Activated CD4-positive, alpha-beta T cell treated with anti-CD3 and anti-CD28 coated beads, Interleukin-2, Interleukin-4, amounts not matched to agents 100 ng/mL and 50 ng/mL, durations not matched to agents 16 hours and 8 hours (primary cell): ENCODE measurements at places on chromosomes 6 and 20.

DNA sequence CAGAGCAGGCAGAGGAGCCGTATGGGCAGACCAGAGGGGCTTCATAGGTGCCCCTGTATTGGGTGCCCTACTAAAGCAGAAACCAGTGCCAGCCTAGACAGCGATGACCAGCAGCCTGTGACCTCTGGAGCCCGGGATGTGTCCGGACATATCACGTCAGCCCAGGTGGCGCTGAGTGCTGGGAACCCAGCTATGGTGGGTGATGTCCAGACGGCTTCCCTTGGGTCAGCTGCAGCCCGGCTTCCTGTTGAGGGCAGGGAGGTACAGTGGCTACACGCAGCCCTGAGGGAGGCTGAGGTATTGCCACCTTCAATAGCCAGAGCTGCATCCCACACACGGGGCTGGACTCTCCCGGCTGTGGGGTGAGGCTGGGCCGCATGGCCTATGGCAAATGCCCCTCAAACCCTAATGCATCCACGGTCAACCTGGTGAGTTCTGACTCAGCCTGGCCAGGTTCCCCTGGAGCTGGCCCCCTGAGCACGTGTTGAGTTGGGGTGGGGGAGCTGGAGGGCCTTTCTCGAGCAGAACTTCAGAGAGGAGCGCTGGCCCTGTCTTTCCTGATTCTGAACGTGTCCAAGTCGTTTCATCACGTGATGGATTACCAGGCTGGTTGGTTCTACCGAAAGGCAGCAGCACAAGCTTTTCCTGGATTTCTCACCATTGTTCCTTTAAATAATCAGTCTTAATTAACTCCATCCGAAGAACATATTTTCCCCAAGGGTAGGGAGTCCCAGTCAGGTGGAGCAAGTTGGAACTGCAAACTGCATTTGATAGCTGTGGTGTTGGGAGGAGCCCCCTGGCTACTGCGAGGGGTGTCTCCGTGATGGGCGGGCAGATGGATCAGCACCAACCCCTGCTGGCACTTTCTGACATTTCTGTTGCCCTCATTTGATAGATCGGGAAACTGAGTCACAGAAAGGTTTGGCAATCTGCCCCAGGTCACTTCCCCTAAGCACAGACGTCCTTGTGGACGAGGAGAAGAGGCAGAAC is 7.1 kb upstream of the MYT1 start:
- no peak for DNase-seq

- DNase-seq: no peak
These were observed 10.1 kb downstream of the MAP7 start for GRCh38 chr6:136539967-136540652.

DNA sequence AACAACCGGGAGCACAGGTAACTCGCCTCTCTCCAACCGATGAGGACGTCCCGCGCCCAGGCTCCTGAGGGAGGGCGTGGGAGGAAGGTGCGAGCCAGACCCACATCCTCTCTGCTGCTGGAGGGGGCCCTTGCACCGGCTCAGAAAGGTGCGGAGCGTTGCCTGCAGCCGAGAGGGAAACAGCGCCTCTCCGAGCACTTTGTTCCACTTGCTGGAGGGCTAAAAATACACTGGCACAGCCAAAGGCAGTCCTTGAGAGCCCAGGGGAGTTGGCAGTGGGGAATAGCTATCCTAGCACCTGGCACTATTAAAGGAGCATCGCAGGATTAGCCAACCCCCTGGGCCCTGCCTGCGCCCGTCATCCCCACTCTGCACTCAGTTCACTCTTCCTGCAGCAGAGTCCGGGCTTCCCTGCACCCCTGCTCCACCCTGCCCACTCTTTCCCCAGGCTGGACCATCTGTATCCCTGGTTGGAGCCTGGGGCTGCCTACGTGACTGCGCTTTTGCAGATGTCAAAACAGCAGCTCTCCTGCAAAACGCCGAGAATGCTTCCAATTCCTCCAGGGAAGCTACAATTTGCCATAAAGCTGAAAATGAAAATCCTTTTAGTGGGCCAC is 108.9 kb downstream of the SNX5 start:
- DNase-seq: no peak

DNA sequence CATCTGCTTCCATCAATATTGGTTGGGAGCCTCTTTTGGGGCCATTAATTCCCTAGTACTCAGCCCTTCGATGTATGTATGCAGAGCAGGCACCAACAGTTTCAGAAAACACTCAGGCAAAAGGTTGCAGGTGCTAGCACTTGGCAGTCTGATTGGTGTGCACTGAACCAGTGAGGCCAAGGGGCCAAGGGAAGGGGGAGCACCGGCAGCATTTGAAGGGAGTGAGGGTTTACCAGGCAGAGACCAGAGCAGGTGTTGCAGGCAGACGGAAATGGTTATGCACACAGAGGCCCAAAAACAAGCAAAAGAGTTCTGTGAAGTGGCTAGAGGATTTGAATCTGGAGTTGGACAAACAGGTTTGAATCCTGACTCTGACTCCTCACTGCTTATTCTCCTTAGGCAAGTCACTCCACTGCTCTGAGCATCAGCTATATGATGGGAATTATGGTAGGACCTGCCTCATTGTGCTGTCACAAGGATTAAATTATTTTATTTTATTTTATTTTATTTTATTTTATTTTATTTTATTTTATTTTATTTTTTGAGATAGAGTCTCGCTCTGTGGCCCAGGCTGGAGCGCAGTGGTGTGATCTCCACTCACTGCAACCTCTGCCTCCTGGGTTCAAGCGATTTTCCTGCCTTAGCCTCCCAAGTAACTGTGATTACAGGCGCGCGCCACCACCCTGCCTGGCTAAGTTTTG is 58.1 kb upstream of the SHLD1 start:
- DNase-seq: no peak

DNA sequence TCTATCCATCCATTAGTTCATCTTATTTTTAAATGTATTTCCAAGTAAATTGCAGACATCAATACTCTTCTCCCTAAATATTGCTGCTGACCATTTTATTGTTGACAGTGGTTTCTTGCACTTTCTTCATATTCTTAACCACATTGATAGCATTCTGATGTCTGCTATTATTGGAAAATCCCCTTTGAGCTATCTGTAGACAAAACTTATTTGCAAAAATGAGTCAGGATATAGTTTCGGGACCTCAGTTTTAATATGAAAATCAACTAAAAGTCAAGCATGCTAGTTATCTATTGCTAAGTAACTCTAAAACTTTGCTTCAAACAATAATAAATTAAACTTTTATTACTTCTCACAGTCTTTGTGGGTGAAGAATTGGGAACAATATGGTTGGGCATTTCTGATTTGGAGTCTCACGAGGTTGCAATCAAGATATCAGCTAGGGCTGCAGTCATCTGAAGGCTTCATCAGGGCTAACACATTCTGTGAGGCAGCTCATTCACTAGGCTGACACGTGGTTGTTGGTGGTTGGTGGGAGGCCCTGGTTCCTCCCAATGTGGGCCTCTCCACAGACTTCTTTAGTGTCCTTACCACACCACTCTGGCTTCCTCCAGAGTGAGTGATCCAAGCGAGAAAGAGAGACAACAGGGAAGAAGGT is 32.7 kb downstream of the CD109 start:
- peak; percentile 87 for DNase-seq

GRCh38 chr6:14921878-14922671 is 323.8 kb upstream of the JARID2 start:
- no peak for DNase-seq

DNA sequence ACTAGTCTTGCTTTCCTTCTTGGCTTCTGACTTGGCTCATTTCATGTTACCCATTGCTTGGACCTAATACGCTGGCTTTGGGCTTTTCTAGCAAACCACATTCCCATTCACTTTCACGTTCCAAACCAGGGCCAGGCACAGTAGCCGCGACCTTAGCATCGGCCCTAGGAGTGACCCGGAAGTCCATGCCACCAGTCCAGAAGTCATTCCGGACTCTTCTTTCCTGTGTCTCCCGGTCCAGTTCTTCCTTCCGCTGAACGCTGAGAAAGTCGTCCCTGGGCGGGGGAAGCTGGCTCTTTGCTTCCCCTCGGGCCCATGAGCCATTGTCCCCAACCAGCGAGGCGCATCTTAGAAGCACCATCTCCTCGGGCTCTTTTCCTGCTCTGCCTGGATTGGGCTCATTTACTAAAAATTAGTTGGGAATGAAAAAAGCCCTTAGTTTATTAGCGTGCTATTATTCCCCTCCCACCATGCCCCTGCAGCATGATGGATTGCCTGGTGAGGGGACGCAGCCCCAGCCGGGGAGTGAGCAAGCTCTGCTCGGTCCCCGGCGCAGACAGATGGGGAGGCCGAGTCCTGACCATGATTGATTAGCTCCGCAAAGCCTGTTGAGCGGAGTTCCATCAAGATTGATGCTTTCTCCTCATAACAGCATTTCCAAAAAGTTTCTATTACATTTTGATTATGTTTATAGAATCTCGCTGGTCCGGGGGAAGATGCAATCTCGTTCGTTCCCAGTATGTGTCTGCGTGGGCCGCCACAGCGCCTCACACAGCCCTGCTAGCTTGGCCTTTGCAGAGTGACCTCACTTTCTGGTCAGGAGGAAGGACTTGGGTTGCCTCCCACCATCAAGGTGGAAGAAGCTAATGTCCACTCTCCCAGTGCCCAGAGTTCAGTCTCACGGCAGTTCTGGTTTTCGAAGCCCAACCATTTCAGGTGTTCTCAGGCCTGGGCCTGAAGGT is 115.1 kb upstream of the TOP1 start:
- no peak for DNase-seq

- no peak for DNase-seq
These were observed 97.5 kb downstream of the ZMYND8 start for GRCh38 chr20:47258745-47259695.

DNA sequence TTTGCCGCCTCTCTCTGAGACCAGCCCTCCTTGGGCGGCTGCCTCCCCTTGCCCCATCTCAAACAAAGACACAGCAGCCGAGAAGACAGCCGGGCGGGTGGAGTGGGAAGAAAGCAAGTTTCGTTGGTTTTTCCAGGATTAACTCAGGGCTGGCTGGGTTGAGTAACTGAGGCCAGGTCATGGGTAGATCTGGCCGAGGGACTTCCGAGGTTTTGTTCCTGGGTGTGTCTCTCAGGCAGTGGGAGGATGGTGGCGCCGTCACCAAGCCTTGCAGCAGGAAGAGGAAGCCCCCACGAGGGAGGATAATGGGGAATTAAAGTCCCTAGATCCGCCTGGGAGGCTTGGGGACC is 167.2 kb downstream of the TTLL2 start:
- DNase-seq: no peak

- no peak for DNase-seq
These were observed 6.0 kb downstream of the PCK1 start for GRCh38 chr20:57566803-57567459.

DNA sequence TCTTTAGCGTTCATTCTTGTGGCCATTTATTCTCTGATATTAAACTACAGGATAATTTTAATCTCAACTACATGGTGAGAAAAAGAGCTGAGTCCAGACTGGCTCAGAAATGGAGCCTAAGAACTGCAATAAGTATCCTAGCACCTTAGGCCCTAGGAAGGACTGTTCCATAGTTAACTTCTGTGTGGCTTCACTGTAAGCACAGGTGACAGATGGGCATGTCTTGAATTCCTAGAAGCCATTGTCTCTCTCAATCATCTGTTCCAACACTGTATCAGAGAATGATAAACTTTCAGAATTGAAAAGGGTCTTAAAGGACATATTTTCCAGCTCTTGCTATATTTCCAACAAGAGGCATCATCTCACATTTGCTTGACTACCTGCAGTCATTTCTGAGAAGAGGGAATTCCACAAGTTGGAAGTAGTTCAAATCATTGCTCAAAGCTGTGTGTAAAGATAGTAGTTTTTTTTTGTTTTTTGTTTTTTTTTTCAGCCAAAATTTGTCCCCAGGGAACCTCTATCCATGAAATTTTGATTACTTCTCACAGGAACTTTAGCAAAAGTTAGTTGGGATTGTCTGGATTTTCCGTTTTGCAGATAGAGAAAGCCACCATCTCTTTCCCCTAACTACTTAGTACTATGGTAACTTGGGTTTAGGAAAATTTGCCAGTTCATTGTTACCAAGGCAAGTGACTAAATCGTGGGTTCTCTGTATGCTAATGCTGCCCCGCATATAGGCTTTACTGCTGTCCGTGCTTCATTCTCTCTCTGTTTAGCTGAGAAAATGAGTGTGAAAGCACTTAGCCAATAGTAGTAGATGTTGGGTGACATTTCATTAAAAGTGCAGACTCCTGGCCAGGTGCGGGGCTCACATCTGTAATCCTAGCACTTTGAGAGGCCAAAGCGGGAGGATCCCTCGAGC is 47.2 kb downstream of the KCNS1 start:
- no peak for DNase-seq

- no peak for DNase-seq
These were observed 98.8 kb downstream of the LAMA2 start for GRCh38 chr6:128981716-128982115.

DNA sequence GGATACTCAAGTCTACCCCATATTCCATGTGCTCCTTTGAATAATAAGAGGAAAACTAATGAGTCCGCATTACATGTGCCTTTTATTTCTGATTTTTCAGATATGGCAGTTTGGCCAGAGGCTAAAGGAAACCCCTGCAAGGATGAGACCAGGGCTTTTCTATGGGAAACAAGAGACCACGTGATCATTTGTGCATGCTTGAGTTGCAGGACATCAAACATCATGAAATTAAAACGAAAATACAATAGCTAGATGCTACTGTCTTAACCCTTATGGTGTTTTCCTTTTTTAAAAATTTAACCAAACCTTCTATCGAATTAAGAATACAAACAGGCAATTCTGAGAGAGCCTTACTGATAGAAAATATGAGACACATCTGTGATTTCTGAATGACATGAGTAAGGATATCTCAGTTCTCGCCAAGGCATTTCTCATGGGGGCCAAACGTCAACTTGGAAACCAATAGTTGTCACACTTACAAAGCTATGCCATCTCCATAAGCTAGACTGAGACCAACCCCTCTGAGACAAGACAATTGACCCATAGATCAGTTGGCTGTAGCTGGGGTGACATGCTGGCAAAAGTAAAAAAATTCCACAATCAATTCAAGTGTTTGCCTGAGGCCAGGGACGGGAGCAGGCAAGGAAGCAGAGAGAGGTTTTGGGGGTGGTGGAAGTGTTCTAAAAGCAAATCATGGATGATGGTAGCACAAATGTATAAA is 52.8 kb downstream of the RIPOR2 start:
- no peak for DNase-seq

DNA sequence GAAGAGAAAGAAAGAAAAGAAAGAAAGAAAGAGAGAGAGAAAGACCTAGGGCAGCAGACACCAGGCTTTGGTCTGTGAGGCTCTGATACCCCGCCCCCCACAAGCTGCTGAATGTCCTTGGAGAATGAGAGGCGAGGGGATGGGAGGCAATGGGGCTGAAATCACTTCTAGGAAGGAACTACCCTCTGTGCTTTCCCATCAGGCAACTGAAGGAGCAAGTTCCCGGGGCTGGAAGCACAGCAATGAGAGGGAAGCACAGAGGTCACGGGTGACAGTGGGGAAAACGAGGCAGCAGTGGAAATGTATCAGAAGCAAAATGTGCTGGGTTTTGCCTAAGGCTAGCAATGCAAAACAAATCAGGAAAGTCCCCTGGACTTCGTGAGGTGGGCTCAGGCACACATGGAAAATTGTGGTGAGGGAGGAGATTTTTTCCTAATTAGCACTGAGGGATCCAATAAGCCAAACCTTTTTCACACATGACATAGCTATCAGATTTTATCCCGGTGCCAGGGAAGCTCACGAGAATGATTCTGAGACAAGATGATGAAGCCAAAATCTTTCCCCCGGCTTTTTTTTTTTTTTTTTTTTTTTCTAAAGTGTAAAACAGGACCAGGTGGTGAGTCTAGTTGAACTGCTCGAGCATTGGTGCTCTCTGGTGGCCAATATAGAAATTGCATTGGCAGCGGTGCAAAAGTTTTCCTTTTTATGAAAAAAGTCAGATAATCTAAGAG is 16.8 kb upstream of the ARFGEF2 start:
- peak; percentile 78 for DNase-seq
